ENCODE measurements at places on chromosomes 7 and 10. TPM values are rescaled to one million over a fixed set of nuclear protein-coding genes. Genes with fewer than 3 reads are reported as not detected.

The CDHR1 gene
- total RNA-seq = 29.0 TPM

The HOXA1 gene
- 3.2 TPM for total RNA-seq

The PILRA gene
- 2.7 TPM for total RNA-seq

The TES gene
- total RNA-seq = 52.9 TPM

The MINDY4 gene
- 2.4 TPM for total RNA-seq

The GIMAP1 gene
- 0.44 TPM for total RNA-seq

The NUDT13 gene
- 1.0 TPM for total RNA-seq

The AGAP3 gene
- 76.1 TPM for total RNA-seq

The ADK gene
- total RNA-seq = 50.8 TPM
